ENCODE measurements at places on chromosomes 3 and 15. TPM values are rescaled to one million over a fixed set of nuclear protein-coding genes. Genes with fewer than 3 reads are reported as not detected.
A peak's percentile ranks its signal among the peaks of the same experiment; 100 is the strongest.

- no peak overlapping the region for H3K27ac ChIP-seq
- H3K36me3 ChIP-seq, result no peaks in the 10 kb centered on the region
- H3K4me3 ChIP-seq, result no peak overlapping the region
- H3K27me3 ChIP-seq, result no peaks in the 10 kb centered on the region
- peaks cover 19% of the 10 kb centered on the region for H3K4me1 ChIP-seq
Measured at GRCh38 chr15:38622304-38622703, 57.7 kb upstream of the RASGRP1 start.

GRCh38 chr3:66376568-66376967 is 124.3 kb downstream of the LRIG1 start:
- DNase-seq, result peak; percentile 75
- H3K36me3 ChIP-seq, result no peaks in the 10 kb centered on the region
- H3K27ac ChIP-seq, result peak overlapping the region; percentile 25
- H3K4me1 ChIP-seq, result peaks cover 5% of the 10 kb centered on the region

- DNase-seq, result no peak
- H3K27ac ChIP-seq, result no peak overlapping the region
- no peaks in the 10 kb centered on the region for H3K4me1 ChIP-seq
Measured at GRCh38 chr3:52388933-52389332, 56.0 kb downstream of the SEMA3G start.

ZNF80 gene
- not detected for total RNA-seq

SYNM gene
- 98.3 TPM for total RNA-seq
